ENCODE measurements at places on chromosomes 4 and X. TPM values are rescaled to one million over a fixed set of nuclear protein-coding genes. Genes with fewer than 3 reads are reported as not detected.

Gene VCX
- total RNA-seq, result not detected

Gene ANK2
- total RNA-seq, result 21.9 TPM

Gene TLL1
- total RNA-seq, result 16.2 TPM

Gene TEX13C
- total RNA-seq, result not detected

Gene HEPH
- total RNA-seq, result 27.9 TPM

Gene SCD5
- 3.4 TPM for total RNA-seq

Gene FAM149A
- total RNA-seq, result 5.1 TPM

Gene SATL1
- total RNA-seq, result 0.19 TPM

Gene DSPP
- not detected for total RNA-seq

DNA sequence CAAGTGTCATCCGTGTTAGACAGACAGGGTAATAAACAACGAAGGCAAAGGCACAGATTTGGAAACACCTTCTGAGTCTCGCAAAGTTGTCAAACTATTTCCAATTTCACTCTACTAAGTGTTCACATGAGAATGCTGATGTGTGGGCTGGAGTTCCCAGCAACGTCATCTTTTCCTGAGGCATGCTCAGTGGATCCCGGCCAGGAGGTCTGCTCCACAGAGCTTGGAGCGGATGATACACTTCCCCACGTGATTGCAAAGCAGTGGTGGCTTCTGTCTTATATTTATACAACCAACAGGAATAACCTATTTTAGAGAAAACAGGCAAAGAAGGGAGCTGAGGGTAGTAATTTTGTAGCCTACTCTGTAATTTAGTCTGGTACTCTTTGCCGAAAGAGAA, 40.1 kb upstream of the PDK3 start:
- H3K27ac ChIP-seq, result no peak overlapping the region
- DNase-seq, result no peak
- no peaks in the 10 kb centered on the region for H3K27me3 ChIP-seq

- H3K27me3 ChIP-seq, result no peaks in the 10 kb centered on the region
- H3K36me3 ChIP-seq, result no peaks in the 10 kb centered on the region
- no peak for DNase-seq
- no peaks in the 10 kb centered on the region for H3K4me1 ChIP-seq
- no peak overlapping the region for H3K4me3 ChIP-seq
Measured at GRCh38 chrX:69231903-69232302, 66.7 kb upstream of the PJA1 start.

DNA sequence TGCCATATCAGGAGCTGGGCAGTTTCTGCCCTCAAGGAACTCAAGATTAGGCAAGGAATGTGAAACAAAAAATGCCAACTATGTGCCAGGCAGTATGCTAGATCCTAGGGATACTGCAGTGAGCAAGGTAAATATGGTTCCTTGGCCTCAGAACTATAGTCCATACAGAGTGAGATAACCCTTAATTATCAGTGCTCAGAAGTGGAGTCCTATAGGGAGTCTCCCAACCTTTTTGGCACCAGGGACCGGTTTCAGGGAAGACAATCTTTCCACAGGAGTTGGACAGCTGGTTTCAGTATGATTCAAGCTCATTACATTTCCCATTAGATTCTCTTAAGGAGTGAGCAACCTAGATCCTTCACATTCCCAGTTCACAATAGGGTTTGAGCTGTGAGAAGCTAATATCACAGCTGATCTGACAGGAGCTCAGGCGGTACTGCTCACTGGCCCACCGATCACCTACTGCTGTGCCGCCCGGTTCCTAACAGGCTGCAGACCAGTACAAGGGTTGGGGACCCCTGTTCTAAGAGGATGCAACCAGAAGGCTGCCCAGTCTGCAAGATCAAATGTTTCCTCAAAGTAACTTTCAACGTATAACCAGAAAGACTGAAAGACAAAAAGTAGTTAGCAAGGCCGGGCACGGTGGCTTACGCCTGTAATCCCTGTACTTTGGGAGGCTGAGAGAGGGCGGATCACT, 1.7 kb upstream of the SRP72 start:
- no peaks in the 10 kb centered on the region for H3K27me3 ChIP-seq
- peak; percentile 7 for DNase-seq
- peaks cover 20% of the 10 kb centered on the region for H3K4me1 ChIP-seq

DNA sequence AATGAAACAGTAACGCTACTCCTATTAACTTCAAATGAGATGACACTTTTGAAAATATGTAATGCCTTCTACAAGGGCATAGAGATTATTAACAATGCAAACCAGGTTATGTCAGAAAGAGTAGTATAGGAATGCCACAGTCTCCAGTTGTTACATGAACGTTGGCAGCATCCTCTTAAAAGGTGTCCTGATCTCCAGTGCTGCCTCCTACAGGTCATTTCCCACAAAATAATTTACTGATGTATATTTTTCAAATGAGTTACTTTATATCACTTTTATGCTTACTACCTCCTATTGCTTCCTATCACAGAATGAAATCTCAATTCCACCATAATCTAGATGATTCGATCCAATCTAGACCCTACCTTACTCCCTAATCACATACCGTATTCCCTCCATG, 195.2 kb upstream of the EPHA5 start:
- H3K4me1 ChIP-seq, result no peaks in the 10 kb centered on the region
- no peak overlapping the region for H3K27ac ChIP-seq
- no peak for DNase-seq
- no peaks in the 10 kb centered on the region for H3K36me3 ChIP-seq
- no peaks in the 10 kb centered on the region for H3K27me3 ChIP-seq

DNA sequence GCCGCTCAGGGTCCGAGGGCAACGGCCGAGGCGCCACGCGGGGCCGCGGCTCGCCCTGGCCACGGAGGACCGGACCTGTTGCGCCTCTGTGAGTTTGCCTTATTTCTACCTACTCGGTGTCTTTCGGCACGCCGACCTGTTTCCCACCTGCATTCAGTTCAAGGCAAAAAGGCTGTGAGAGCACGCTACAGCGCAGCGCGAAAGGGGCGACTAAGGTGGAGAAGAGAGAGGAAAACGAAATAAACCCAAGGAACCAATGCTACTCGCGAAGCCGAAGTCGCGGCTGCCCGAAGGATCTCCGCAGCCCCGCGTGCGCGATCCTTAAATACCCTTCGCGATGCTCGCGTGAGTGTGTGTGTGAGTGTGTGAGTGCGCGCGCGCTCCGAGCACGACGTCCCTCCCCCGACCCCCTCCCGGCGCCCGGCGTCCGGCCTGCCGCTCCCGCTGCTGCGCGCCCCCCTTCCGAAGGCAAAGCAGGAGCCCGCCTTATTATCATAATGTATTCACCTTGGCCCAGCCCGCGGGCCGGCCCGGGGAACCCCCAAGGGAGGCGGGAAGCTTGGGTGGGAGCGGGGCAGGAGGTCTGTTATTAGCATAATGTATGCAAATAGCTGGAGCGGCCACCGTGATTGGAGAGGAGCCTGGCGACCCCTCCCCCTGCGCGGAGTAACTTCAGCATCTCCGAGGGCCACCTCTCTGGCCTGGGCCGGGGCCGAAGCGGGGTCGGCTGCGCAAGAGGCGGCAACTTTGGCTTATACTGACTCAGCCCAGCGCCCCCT, at the start of gene COL25A1:
Gene COL25A1, minus strand, starts transcription at position 298 of the 779 bp plus-strand sequence.
- no peak for DNase-seq
- no peaks in the 10 kb centered on the region for H3K4me1 ChIP-seq
- no peaks in the 10 kb centered on the region for H3K36me3 ChIP-seq
- H3K27ac ChIP-seq, result no peak within 1 kb of the TSS

- no peaks in the 10 kb centered on the region for H3K4me1 ChIP-seq
- DNase-seq, result no peak
- no peaks in the 10 kb centered on the region for H3K27me3 ChIP-seq
- no peak overlapping the region for H3K27ac ChIP-seq
Measured at GRCh38 chr4:53199356-53199755, 166.5 kb downstream of the SCFD2 start.

DNA sequence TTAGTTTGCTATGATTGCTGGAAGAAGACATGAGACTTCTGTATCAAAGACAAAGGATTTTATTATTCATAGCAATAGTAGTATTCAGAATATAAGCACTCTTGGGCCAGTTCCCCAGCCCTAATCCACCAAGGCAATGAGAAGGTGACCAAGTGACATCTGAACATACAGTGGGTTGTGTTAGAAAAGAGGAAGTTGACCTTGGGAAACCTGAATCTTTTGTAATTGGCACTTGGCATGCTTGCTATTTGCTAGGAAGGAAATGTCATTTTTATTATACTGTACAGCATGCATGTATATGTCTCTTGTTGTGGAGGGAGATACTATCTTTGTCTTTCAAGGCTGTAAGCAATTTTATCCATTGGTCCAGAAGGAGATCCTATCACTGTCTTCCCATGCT, 216.1 kb upstream of the FAT1 start:
- no peak for DNase-seq
- H3K27me3 ChIP-seq, result no peaks in the 10 kb centered on the region
- no peak overlapping the region for H3K4me3 ChIP-seq
- no peaks in the 10 kb centered on the region for H3K36me3 ChIP-seq
- peaks cover 20% of the 10 kb centered on the region for H3K4me1 ChIP-seq

DNA sequence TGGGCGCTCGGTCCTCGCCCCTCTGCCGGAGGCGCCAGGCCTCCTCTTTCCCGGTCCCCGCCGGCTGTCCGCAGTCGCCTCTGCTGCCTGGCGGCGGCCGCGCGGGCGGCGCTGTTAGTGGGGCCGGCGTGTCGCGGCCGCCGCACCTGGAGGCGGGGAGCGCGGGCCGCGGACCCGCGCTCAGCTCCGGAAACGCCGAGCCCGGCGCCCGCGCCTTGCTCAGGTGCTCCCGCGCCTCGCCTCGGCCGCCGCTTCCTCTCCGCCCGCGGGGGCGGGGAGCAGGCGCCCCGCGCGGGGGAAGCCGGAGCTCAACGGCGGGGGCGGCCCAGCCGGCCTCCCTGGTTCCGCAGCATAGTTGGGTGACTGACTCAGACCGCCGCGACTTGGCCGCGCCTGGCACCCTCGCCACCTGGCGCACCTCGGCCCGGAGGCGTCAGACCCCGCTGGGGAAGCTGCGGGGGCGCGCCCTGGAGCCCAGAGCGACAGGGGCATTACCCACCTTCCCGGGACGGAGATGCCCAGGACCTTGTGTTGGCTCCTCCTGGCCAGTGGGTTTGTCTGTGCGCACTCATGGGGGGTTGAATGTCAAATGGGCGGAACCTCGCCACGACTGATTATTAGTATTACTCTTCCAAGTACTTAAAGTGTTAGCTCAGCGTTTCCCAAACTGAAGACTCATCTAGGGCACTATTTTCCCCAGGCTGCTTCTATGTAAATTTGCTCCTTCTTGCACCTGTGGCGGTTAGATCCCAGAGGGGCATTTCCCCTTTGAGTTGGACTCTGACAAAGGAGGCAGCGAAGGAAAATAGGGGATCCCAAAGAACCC, at the start of gene ARAP2:
Gene ARAP2, minus strand, starts transcription at position 258 of the 826 bp plus-strand sequence. CDS start 15,028 bp downstream, outside the sequence.
- H3K4me3 ChIP-seq, result peak within 1 kb of the TSS; percentile 51
- H3K27me3 ChIP-seq, result no peaks in the 10 kb centered on the region
- DNase-seq, result peak; percentile 60
- H3K4me1 ChIP-seq, result 0 out of 2 replicates have a peak, but pooled peaks cover 3% of the 10 kb centered on the region
- no peaks in the 10 kb centered on the region for H3K36me3 ChIP-seq

- no peak overlapping the region for H3K4me3 ChIP-seq
- H3K4me1 ChIP-seq, result no peaks in the 10 kb centered on the region
- no peaks in the 10 kb centered on the region for H3K27me3 ChIP-seq
- no peak for DNase-seq
- H3K27ac ChIP-seq, result no peak overlapping the region
Measured at GRCh38 chrX:103518571-103518970, 718 bp downstream of the RAB40A start.

GRCh38 chr4:76125816-76126215, 22.4 kb downstream of the NUP54 start:
- no peaks in the 10 kb centered on the region for H3K27me3 ChIP-seq
- no peak for DNase-seq
- H3K4me1 ChIP-seq, result no peaks in the 10 kb centered on the region
- H3K36me3 ChIP-seq, result no peaks in the 10 kb centered on the region
- H3K4me3 ChIP-seq, result no peak overlapping the region

- no peaks in the 10 kb centered on the region for H3K27me3 ChIP-seq
- H3K4me1 ChIP-seq, result no peaks in the 10 kb centered on the region
- no peak overlapping the region for H3K27ac ChIP-seq
- H3K4me3 ChIP-seq, result no peak overlapping the region
- no peak for DNase-seq
- no peaks in the 10 kb centered on the region for H3K36me3 ChIP-seq
Measured at GRCh38 chrX:120625371-120625770, 4.5 kb downstream of the C1GALT1C1 start.

- H3K36me3 ChIP-seq, result no peaks in the 10 kb centered on the region
- no peak overlapping the region for H3K4me3 ChIP-seq
- DNase-seq, result no peak
- peaks cover 53% of the 10 kb centered on the region for H3K4me1 ChIP-seq
Measured at GRCh38 chr4:147734496-147734895, 2.6 kb downstream of the ARHGAP10 start.

GRCh38 chrX:50638123-50638522, 167.5 kb upstream of the DGKK start:
- H3K36me3 ChIP-seq, result no peaks in the 10 kb centered on the region
- no peak for DNase-seq
- H3K4me3 ChIP-seq, result no peak overlapping the region
- H3K27ac ChIP-seq, result no peak overlapping the region
- H3K27me3 ChIP-seq, result no peaks in the 10 kb centered on the region

DNA sequence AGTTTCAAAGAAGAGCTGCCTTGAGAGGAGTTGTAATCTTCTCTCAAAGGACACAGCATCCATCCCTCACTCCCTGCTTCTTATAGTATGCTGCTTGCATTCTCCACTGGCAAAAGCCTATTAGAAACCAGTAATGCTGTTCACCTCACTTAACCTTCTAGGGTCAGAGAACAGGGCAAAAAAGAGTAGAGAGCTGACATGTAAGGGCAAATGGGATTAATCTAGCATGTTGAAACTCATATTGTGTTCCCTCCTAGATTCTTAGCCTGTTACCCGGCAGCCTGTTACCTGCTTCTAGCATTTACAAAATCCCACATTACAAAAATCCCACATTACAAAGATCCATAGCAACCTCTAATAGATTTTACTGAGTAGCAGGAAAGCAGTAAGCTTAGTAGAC, 244.7 kb downstream of the SLC7A11 start:
- H3K27ac ChIP-seq, result no peak overlapping the region
- H3K36me3 ChIP-seq, result no peaks in the 10 kb centered on the region
- no peak for DNase-seq
- no peak overlapping the region for H3K4me3 ChIP-seq

DNA sequence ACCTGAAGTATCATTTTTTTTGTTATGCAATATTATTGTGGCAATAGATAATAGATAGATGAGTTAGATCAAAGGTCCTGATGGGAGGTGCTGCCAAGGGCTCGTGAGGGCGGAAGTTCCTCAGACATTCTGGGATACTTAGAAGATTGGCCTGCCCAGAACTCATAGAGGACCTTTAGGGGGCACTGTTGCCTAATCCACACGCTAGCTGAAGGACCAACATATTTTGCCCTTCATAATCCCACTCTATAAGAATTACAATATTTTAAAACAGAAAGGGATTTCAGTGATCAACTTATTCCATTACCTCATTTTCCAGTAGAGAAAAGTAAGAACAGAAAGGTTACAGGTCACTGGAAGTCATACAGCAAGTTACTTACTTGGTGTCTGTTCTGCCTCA, 22.9 kb upstream of the COX7B2 start:
- no peaks in the 10 kb centered on the region for H3K27me3 ChIP-seq
- no peak overlapping the region for H3K27ac ChIP-seq
- DNase-seq, result no peak
- no peak overlapping the region for H3K4me3 ChIP-seq

- no peak overlapping the region for H3K27ac ChIP-seq
- H3K36me3 ChIP-seq, result no peaks in the 10 kb centered on the region
- no peak overlapping the region for H3K4me3 ChIP-seq
Measured at GRCh38 chr4:108425988-108426387, 194.4 kb upstream of the RPL34 start.

All from Caco-2 (cell line).